ENCODE measurements at places on chromosomes 11 and 22.

DNA sequence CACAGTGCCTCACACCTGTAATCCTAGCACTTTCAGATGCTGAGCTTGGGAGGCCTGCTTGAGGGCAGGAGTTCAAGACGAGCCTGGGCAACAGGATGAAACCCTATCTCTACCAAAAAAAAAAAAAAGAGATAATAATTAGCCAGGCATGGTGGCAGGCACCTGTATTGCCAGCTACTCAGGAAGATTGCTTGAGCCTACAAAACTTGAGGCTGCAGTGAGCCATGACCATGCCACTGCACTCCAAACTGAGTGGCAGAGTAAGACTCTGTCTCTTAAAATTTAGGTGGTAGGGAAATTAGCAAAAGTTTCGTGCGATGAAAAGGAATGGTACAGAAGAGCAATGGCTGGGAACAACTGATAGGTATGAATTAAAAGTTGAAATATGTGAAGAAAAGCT is 18.0 kb downstream of the ST13 start:
- no peak for DNase-seq

- no peak for DNase-seq
Measured at GRCh38 chr11:304061-304506, 3.5 kb upstream of the IFITM2 start.

DNA sequence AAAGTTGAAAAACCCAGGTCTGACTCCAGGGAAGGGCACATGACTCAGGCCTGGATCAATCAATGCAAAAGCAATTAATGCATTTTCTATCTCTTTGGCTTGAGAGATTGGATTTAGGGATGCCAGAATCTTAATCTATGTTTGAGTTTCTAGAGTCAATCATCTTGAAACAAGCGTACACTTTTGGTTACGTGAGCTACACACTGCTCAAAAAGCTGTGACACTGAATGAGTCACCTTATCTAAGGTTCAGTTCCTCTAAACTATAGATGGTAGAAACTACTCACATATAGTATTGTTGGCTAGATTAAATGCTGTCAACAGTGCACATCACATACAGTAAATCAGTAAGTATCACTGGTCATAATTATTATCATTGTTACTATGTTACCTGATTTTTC is 24.2 kb downstream of the MRE11 start:
- no peak for DNase-seq

DNA sequence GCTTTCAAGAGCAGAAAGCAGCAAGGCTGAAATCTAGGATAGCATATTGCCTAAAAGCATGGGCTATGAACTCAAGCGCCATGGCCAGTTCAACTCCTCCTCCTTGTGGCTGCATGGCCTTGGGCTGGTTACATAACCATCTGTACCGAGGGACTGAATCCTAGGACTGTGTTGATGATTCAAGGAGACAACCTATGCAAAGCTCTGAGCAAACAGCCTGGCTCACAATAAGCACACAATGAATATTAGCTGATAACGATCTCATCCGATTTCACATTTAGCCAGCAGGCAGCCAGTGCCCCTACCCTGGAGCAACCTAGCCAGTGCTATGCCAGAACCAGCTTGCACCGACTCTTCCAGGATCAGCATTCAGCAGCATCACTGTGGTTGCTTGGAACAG is 698.4 kb downstream of the TBC1D22A start:
- no peak for DNase-seq

GRCh38 chr22:43827926-43828724 is 16.0 kb upstream of the EFCAB6 start:
- peak; percentile 6 for DNase-seq

- DNase-seq = no peak
Measured at GRCh38 chr22:29258407-29259252, 9.2 kb downstream of the RHBDD3 start.

All from activated naive CD8-positive, alpha-beta T cell treated with anti-CD3 and anti-CD28 coated beads, Interleukin-2, amount 10 ng/mL, durations not matched to agents 7 days and 5 days (primary cell).